ENCODE measurements at places on chromosomes 6 and 20. TPM values are rescaled to one million over a fixed set of nuclear protein-coding genes. Genes with fewer than 3 reads are reported as not detected.

Gene SLC17A1
- total RNA-seq, result not detected

DNA sequence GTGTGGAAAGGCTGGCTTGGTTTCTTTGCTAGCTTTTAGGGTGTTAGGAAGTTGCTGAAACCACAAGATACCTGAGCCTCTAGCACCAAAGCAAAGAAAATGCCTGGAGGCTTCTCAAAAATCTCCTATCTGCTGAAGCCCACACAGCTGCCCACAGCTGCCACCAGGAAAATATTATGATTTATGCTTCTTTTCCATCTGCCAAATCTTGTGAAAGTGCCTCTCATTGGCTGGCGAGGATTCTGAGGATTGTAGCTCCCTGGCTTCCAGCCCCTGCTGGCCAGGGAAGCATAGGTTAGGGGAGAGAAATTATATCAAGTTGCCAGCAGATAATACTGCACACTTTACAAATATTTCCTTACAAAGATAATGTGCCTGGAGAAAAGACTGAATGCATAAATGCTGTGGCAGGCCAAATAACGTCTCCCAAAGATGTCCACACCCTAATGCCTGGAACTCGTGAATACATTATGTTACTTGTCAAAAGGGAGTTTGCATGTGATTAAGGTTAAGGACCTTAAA, 98.4 kb downstream of the MRPL14 start:
- H3K4me3 ChIP-seq, result no peak overlapping the region
- H3K36me3 ChIP-seq, result no peaks in the 10 kb centered on the region
- peak; percentile 2 for DNase-seq
- H3K27me3 ChIP-seq, result peaks cover 8% of the 10 kb centered on the region
- H3K27ac ChIP-seq, result no peak overlapping the region

DNA sequence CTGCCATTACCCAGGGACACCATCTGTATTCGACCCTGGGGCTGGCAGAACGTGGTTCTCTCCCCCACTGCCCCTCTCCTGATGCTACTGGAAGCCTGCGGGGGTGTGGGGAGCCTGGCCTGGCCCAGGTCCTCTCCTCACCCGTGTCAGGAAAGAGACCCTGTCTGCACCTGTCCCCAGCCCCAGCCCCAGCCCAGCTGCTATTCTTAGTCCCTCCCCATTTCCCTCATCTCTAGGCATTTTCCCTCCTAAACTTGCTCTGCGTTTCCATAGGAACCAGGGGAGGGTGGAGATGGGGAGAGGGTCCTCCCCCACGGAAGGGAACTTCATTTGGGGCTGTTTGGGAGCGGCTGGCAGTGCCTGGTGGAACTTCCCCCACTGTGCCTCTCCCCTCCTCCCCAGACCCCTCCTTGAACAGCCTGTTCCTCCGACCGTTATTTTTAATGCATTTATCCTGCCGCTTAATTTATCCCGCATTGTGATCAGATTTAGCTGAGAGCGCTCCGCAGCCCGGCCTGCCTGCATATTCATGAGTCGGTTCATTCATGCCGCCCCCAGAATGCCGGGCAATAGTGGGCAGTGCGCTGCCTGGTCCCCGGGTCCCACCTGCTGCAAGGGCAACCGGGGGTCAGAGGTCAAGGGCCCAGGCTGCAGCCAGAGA, 31.8 kb upstream of the DLGAP4 start:
- H3K36me3 ChIP-seq, result no peaks in the 10 kb centered on the region
- no peaks in the 10 kb centered on the region for H3K4me1 ChIP-seq
- H3K27ac ChIP-seq, result no peak overlapping the region
- DNase-seq, result no peak

Gene PTK7
- 4.1 TPM for total RNA-seq

GRCh38 chr6:56962441-56962840, 7.5 kb downstream of the BEND6 start:
- no peak for DNase-seq
- peaks cover 16% of the 10 kb centered on the region for H3K27me3 ChIP-seq
- no peaks in the 10 kb centered on the region for H3K4me1 ChIP-seq
- no peak overlapping the region for H3K27ac ChIP-seq

Gene VGLL2
- not detected for total RNA-seq

- DNase-seq, result no peak
- peaks cover 13% of the 10 kb centered on the region for H3K4me1 ChIP-seq
- H3K4me3 ChIP-seq, result no peak overlapping the region
- H3K27me3 ChIP-seq, result no peaks in the 10 kb centered on the region
Measured at GRCh38 chr20:41538810-41539596, 79.2 kb downstream of the CHD6 start.

- H3K27me3 ChIP-seq, result no peaks in the 10 kb centered on the region
- H3K4me3 ChIP-seq, result no peak overlapping the region
- peaks cover 9% of the 10 kb centered on the region for H3K4me1 ChIP-seq
- H3K36me3 ChIP-seq, result no peaks in the 10 kb centered on the region
Measured at GRCh38 chr6:26116267-26116666, 29.0 kb downstream of the HFE start.

DNA sequence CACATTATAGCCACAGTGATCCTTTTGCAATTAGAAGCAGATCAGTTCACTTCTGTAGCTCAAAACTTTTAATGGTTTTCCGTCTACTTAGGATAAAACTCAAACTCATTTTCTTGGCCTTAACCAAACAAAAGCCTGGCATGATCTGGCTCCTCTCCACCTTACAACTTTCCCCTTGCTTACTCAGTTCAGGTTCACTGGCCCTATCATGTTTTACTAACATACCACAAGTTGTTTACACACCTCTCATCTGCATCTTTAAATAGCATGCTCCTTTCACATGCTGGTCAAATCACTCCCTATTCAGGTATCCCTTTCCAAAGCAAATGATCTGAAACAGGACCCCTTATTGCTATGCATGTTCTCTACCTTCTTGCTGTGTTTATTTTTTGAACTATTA, 191.4 kb upstream of the FAM83B start:
- no peaks in the 10 kb centered on the region for H3K27me3 ChIP-seq
- H3K4me3 ChIP-seq, result no peak overlapping the region
- no peaks in the 10 kb centered on the region for H3K36me3 ChIP-seq
- no peak for DNase-seq
- H3K27ac ChIP-seq, result no peak overlapping the region

- H3K4me1 ChIP-seq, result no peaks in the 10 kb centered on the region
- H3K27me3 ChIP-seq, result no peaks in the 10 kb centered on the region
- DNase-seq, result no peak
- no peak overlapping the region for H3K4me3 ChIP-seq
- H3K36me3 ChIP-seq, result peaks cover 30% of the 10 kb centered on the region
Measured at GRCh38 chr6:1726341-1726768, 116.6 kb downstream of the FOXC1 start.

Gene SLC35D3
- not detected for total RNA-seq

Gene ZNF341
- total RNA-seq, result 6.1 TPM

- no peak overlapping the region for H3K4me3 ChIP-seq
- peaks cover 4% of the 10 kb centered on the region for H3K27me3 ChIP-seq
- H3K4me1 ChIP-seq, result no peaks in the 10 kb centered on the region
Measured at GRCh38 chr20:46938434-46938833, 43.8 kb downstream of the EYA2 start.

Gene TMEM63B
- 15.2 TPM for total RNA-seq

GRCh38 chr6:51349857-51350256, 531.2 kb downstream of the TFAP2B start:
- no peaks in the 10 kb centered on the region for H3K4me1 ChIP-seq
- H3K36me3 ChIP-seq, result no peaks in the 10 kb centered on the region
- no peak for DNase-seq
- H3K4me3 ChIP-seq, result no peak overlapping the region

DNA sequence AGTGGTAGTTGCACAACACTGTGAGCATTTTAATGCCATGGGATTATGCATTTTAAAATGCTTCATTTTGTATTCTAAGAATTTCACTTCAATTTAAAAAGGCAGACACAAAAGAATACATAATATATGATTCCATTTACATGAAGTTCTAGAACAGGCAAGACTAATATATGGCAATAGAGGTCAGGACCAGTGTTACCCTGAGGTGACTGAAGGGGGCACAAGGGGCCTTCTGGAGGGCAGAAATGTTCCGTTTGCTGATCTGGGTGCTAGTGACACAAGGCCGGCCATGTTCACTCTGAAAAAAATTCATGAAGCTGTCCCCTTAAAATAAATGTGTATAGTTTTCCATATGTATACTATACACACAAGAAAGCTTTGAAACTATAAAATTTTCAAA, 28.5 kb downstream of the TASP1 start:
- no peaks in the 10 kb centered on the region for H3K27me3 ChIP-seq
- no peaks in the 10 kb centered on the region for H3K4me1 ChIP-seq
- H3K27ac ChIP-seq, result no peak overlapping the region

GRCh38 chr6:15761045-15761502, 98.2 kb upstream of the DTNBP1 start:
- no peak overlapping the region for H3K4me3 ChIP-seq
- no peak for DNase-seq
- no peak overlapping the region for H3K27ac ChIP-seq

GRCh38 chr6:43883847-43884651, 114.0 kb downstream of the VEGFA start:
- DNase-seq, result no peak
- no peaks in the 10 kb centered on the region for H3K27me3 ChIP-seq
- no peaks in the 10 kb centered on the region for H3K4me1 ChIP-seq

DNA sequence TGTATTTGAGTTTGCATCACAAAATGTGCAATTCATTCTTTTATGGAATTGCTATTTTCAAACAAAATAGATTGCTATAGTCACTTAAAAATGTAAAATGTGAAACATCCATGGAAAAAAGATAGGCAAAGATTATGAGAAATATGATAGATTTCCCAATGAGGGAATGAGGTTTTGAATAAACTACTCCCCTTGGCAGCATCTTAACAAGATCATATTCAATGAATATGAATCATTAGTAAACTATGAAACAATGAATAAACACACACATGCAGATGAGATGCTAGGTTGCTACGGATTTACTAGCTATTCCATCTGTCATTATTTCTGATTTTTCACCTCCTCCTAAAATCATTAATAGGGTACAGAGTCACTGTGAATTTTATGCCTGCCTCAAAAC, 401.8 kb downstream of the PHF3 start:
- no peaks in the 10 kb centered on the region for H3K27me3 ChIP-seq
- H3K4me3 ChIP-seq, result no peak overlapping the region
- no peaks in the 10 kb centered on the region for H3K4me1 ChIP-seq
- no peak overlapping the region for H3K27ac ChIP-seq

DNA sequence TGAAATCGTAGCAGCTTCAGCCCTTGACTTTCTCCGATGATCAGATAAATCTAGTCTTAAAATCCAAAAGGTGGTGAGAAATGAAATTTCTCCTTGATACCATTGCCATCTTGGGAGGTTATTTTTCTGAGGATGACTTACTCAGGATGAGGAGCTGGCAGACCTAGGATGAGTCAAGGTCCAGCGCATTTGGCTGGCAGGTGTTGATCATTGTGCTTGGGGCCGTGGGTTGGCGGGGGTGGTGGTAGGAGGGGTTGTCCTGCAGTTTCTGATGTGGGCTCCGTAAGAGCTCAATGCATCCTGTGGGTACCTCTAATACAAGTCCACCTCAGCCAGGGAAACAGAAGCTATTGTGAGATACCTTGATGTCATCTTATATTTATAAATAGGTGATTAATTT, 148.3 kb upstream of the SCGN start:
- no peak overlapping the region for H3K27ac ChIP-seq
- no peaks in the 10 kb centered on the region for H3K4me1 ChIP-seq
- no peaks in the 10 kb centered on the region for H3K36me3 ChIP-seq
- no peak overlapping the region for H3K4me3 ChIP-seq

DNA sequence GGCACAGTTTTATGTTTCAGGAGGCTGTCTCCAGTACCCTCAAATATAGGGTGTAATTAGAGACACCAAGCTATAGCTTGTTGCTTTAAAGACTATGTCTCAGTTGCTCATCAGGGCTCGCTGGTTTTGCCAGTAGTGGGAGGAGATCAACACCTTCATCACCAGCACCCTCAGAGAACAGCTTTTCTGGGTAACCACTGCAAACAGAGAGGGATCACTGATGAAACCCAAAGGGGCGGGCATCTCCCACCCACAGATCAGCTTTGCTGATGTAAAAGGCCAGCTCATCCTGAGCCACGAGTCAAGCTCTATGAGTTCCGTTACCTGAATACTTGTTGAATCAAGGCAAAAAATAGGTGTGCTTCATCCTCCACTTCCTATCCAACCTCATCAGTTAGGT, 187.7 kb downstream of the AIG1 start:
- no peaks in the 10 kb centered on the region for H3K27me3 ChIP-seq
- H3K27ac ChIP-seq, result no peak overlapping the region
- no peaks in the 10 kb centered on the region for H3K36me3 ChIP-seq

Gene EDN1
- total RNA-seq, result not detected

GRCh38 chr6:33787954-33788693, 806 bp downstream of the LEMD2 start:
- H3K4me1 ChIP-seq, result peaks cover 47% of the 10 kb centered on the region
- H3K27ac ChIP-seq, result peak overlapping the region; percentile 99
- H3K36me3 ChIP-seq, result peaks cover 31% of the 10 kb centered on the region
- peak; percentile 73 for DNase-seq
- no peaks in the 10 kb centered on the region for H3K27me3 ChIP-seq
- peak overlapping the region; percentile 96 for H3K4me3 ChIP-seq

Gene APOBEC2
- not detected for total RNA-seq

GRCh38 chr6:166556863-166557322, 29.6 kb downstream of the RAMACL start:
- H3K36me3 ChIP-seq, result peaks cover 3% of the 10 kb centered on the region
- peak; percentile 31 for DNase-seq
- no peak overlapping the region for H3K4me3 ChIP-seq
- H3K4me1 ChIP-seq, result peaks cover 6% of the 10 kb centered on the region
- H3K27ac ChIP-seq, result no peak overlapping the region

DNA sequence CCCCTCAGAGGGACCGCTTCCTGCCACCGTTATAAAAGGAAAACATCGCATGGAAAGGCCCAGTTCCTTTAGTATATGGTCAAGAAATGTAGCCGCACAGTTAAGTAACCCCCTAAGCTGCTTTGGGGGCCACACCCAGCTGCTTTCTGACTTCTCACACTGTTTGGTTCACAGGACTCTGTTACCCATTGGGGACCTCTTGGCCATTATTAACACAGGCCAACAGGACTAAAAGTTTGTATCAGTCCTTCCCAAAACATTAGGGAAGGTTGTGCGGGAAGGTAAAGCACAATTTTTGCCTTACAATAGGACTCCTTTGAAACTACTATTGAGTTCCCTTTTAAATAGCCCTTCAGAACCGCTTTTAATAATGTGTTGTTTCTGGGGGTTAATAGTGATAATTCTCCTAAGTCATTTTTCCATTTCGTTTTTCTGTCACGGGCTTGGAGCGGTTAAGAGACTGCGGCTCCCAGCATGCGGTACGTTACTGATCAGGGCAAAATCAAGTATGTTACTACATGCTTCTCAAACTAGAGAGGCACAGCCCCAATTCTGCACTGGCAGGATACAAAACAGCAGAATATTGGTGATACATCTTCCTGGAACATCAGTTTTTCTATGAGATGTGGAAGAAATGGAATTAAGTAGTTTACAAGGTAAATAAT, 668 bp upstream of the RPP40 start:
- peak overlapping the region; percentile 87 for H3K4me3 ChIP-seq
- H3K27me3 ChIP-seq, result no peaks in the 10 kb centered on the region
- H3K36me3 ChIP-seq, result peaks cover 14% of the 10 kb centered on the region
- peak overlapping the region; percentile 94 for H3K27ac ChIP-seq
- no peak for DNase-seq

GRCh38 chr20:40953856-40954255, 74.8 kb upstream of the TOP1 start:
- H3K4me3 ChIP-seq, result no peak overlapping the region
- H3K4me1 ChIP-seq, result no peaks in the 10 kb centered on the region
- H3K27me3 ChIP-seq, result peaks cover 2% of the 10 kb centered on the region

Gene TSPO2
- total RNA-seq, result not detected

GRCh38 chr6:33314943-33315792, 1.3 kb upstream of the TAPBP start:
- H3K4me3 ChIP-seq, result peak overlapping the region; percentile 99
- peaks cover 65% of the 10 kb centered on the region for H3K4me1 ChIP-seq
- no peaks in the 10 kb centered on the region for H3K27me3 ChIP-seq
- peaks cover 46% of the 10 kb centered on the region for H3K36me3 ChIP-seq
- DNase-seq, result peak; percentile 34

GRCh38 chr6:126937426-126937825, 181.0 kb upstream of the RSPO3 start:
- H3K27ac ChIP-seq, result no peak overlapping the region
- no peaks in the 10 kb centered on the region for H3K36me3 ChIP-seq
- H3K4me3 ChIP-seq, result no peak overlapping the region

Data from activated CD4-positive, alpha-beta T cell treated with anti-CD3 and anti-CD28 coated beads for 36 hours (primary cell).